ENCODE measurements at places on chromosomes 7 and 10.

- peak; percentile 12 for DNase-seq
Observed at GRCh38 chr7:105806592-105807447, 69.6 kb downstream of the ATXN7L1 start.

DNA sequence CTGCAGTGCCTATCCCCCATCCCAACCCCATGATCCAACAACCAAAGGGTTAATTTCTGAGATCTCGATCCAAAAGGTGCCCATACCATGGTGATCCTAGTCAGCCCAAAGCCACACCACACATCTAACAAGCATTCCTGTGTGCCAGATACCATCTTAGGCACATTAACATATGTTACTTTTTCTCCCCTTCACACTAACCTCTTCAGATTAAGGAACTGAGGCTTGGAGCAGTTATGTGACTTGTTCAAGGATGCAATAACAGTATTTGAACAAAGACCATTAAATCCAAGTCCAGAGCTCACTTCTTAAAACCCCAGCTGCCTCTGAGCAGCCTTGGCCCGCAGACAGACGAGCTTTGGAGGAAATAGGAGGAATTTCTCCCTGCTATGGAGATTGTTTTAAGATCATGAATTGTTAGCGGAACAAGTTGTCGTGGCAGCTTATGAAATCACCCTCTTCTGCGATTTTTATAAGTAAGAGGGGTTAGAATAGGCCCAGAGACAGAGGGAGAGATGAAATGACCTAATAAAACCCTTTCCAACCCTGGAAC is 327.2 kb downstream of the KCNMA1 start:
- DNase-seq, result no peak

GRCh38 chr10:5252177-5253037 is 55.8 kb downstream of the AKR1C4 start:
- DNase-seq, result no peak

- DNase-seq, result no peak
Observed at GRCh38 chr7:150753239-150753638, 16.0 kb downstream of the GIMAP5 start.

GRCh38 chr10:49739426-49739825 is 22.7 kb downstream of the OGDHL start:
- no peak for DNase-seq
